ENCODE measurements at places on chromosomes 2 and 18.

DNA sequence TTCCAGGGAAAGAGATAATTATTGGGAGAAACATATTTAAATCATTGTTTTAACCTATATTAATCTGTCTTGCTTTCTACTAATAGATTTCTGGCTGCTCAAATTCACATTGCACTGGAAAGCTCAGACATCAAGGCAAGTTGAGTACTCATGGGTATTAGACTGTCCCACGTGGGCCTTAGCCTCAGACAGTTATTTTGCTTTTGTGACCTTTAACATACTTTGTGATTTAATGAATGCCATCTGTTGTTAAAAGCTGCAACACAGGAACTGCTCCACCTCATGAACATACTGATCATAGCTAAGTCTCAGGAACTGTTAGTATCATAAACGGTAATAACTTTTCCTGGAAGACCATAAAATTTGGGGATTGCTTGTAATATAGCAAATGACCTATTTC is 2.7 kb upstream of the LCT start:
- DNase-seq: no peak

- no peak for DNase-seq
Observed at GRCh38 chr2:138103156-138103555, 138.9 kb downstream of the HNMT start.

- DNase-seq: no peak
Observed at GRCh38 chr2:222480497-222480896, 56.2 kb downstream of the SGPP2 start.

DNA sequence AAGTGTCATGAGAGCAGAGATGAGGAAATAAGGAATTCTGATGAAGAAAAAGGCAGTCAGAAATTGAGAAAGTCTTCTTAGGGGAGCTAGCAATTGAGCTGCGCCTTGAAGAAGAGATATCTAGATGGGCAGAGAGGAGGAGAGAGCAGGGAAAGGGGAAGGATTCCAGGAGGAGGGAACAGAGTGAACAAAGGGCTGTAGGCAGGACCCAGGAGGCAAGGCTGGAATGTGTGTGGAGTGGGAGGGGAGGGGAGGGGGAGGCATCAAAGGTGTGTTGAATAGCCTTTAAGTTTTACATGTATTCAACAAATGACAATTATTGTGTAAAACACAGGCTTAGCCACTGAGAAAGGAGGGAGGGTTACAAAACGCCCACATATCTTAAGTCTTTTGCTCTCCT is 164.5 kb downstream of the TDRD15 start:
- DNase-seq: no peak

- no peak for DNase-seq
Observed at GRCh38 chr2:163849756-163850435, 114.1 kb upstream of the FIGN start.

GRCh38 chr2:178152033-178152432 is 39.8 kb downstream of the RBM45 start:
- no peak for DNase-seq

- DNase-seq: no peak
Observed at GRCh38 chr18:45416168-45416567, 199.1 kb upstream of the SLC14A2 start.

DNA sequence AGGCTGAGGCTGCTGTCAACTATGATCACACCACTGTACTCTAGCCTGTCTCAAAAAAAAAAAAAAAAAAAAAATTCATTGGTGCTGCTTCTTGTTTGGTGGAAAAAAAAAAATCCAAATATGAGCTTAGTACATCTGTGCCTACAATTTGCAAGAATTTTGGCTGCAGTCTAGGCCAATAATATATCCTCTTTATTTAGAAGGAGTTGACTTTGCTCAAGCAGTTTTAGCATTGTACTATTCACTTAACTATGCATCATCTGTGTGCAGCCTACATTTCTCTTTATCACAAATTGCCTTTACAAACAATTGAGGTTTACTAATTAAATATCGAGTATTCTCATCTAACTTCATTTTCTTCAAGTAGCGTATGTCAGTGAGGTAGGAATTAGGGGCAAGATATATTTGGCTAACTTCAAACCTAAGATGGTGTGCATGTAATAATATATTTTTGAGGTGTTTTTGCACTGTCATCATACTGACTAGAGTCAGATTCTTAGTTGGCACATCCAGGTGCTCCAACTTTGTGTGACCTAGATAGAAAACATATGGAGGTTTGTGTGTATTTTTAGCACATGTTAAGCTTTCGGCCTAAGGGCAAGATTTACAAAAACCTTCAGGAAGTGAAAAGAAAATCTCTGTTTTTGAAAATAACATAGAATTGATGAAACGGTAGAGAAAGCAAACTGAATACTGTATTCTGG is 51.8 kb downstream of the PMS1 start:
- no peak for DNase-seq

DNA sequence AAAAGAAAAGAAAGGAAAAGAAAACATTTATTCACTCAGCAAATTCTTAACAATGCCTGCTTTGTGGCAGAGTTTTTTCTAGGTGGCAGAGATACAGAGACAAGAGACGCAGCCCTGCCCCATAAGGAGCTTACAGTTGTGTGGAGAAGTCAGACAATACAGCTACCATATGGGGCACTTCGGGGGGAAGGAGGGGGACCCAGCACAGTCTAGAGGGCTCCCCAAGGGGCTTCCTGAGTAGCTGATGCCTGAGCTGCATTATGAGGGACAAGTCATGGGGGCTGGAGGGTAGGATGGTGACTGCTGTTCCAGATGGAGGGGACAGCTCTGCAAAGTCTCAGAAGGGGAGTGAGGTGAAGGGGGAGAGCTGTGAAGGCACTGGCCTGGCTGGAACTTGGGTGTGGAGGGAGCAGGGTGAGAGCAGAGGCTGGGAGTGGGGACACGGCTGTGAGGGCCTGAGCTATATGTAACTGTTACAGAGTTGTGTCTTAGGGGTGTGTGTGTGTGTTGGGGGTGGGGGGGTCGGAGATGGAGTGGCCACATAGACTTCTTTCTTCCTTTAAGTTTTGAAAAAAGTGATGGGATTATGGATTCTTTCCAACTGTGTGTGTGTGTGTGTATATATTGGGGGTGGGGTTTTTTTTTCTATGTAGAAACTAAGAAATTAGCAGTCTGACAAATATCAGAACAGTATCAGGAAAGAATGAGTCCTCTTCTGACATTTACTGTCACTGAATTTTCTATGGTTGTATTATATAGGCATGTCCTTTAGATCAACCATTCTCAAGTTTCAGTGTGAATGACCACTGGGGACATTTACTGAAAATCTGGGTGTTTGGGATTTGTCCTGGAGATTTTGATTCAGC is 66.0 kb upstream of the HAAO start:
- DNase-seq: no peak

DNA sequence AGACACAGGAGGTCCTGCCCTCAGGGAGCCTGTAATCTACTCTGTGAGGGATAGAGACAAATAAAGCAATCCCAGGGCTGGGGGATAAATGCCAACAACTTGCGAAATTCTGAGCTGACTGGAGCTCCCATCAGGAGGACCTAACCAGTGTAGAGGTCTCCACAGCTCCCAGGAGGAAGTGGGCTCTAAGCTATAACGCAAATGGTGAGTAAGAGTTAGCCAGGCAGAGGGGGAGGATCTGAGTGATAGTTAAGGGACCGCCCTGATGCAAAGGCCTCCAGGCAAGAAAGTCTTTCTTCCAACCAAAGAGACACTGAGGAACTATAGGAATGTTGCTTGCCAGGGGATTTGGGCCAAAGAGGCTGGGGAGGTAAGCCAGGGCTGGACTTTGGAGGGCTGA is 16.0 kb upstream of the ZNF532 start:
- no peak for DNase-seq

DNA sequence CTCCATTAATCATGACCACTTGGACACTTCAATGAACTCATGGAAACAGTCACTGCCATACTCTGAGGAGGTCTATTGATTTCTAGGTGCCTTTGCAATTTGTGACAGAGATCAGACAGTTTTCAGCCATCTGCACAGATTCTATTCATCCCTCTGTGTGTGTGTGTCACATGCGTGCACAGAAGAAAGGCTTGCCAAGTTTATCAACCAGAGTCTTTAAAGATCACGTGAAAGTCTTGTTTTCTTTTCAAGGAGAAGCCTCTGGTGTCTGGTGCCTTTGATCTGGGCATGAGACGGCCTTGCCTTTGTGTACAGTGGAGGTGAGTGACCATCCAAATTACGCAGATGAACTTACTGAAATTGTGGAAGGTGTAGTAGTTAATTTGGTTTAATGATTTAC is 164.2 kb downstream of the VAPA start:
- DNase-seq: no peak

- no peak for DNase-seq
Observed at GRCh38 chr2:205848601-205849000, 166.3 kb downstream of the NRP2 start.

- no peak for DNase-seq
Observed at GRCh38 chr2:61354543-61355197, 116.2 kb downstream of the USP34 start.

- DNase-seq: no peak
Observed at GRCh38 chr2:135638825-135639224, 102.8 kb upstream of the UBXN4 start.

- DNase-seq: no peak
Observed at GRCh38 chr2:45199973-45200372, 190.7 kb upstream of the SIX2 start.

- DNase-seq: no peak
Observed at GRCh38 chr2:108607706-108608301, 73.5 kb downstream of the LIMS1 start.

DNA sequence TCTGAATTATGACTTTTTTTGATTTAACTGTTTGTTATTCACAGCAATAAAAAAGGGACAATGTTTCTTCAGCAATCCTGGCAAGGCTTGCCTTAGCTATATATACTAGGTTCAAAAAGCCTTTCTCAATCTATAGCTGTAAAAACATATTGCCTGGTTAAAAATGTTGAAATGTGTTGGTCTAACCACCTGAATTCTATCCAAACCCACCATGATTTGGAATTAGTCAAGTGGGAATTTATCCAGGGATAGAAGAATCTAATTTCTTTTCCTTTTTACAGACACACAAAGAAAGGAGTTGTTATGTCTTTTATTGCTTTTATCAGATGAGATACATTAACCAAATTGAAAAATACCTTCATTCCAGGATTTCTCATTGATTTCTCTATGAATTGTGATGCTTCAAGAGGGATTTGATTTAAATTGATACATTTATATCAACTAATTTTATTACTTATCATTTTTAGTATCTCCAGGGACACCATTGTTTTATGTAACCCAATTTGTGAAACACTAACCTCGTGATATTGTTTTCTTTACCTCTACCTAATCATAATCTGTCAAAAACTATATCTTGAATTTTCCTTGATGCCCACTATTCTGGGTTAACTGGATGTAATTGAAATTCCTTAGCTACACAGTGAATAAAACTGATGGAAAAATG is 88.1 kb downstream of the LRP1B start:
- no peak for DNase-seq

DNA sequence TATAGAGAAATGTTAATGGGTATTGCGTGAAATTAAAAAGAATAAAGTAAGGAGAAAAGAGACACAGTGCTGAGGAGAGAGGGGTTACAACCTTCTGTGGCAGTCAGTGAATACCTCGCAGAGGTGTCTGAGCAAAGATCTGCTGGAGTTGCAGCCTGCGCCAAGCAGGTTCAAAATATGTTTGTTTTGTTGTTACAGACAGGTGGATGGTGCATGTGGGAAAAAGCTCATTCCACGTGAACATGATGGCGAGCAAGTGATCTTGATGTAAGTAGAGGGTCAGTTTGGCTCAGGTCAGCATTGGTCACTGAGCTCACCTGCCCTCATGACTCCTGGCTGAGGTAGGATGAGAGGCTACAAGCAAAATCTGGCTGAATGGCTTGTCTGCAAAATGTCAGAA is 66.2 kb downstream of the SOX11 start:
- DNase-seq: no peak

DNA sequence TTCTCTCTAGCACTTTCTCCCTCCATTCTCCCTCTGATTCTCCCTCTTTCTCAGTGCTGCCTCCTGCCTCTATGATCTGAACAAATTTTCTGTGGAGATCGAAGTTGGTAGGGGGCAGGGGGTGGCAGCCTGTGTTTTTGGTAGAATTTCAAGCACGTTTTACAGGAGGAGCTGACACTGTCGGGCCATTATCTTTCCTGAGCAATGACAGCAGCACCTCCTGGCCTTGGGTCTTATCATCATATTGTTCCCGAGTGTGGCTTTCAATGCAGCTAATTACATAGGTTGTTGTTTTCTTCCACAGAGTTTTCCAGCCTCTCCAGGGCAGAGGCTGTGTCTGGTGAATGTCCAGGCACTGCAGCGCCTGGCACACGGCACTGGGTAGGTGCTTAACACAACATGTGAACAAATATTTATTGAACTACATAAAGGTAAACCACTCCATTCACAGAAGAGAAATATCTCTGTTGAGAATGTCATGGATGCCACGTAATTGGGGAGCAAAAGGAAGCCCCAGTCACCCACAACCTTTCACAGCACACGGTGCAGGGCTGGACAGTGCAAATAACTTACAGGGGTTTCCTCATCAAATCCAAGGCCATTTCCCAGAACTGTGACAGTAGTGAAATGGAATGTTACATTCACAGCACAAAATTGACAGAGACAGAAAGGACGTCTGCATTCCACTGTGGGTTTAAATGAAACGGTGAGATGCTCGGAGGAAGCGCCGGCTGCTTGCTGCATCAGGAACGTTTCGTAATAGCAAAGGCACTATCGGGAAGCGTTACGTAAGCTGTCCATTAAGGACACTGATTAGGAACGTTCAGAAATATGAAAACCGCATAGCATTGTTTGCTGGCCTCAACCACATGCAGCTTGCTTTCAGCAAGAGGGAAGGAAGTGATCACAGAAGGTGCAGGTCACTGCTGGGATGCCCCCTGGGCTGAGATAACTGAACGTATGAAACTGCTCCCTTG is 6.5 kb upstream of the KCNG2 start:
- DNase-seq: no peak

DNA sequence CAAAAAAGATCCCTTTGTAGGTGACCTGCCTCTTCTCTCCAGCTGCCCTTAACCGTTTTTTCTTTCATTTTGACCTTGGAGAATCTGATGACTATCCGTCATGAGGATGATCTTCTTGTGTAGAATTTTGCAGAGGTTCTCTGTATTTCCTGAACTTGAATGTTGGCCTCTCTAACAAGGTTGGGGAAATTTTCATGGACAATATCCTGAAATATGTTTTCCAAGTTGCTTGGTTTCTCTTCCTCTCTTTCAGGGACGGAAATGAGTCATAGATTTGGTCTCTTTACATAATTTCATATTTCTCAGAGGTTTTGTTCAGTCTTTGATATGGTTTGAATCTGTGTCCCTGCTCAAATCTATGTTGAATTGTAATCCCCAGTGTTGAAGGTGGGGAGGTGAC is 34.0 kb downstream of the ZC3H8 start:
- no peak for DNase-seq

- no peak for DNase-seq
Observed at GRCh38 chr2:231396058-231396821, 730 bp downstream of the B3GNT7 start.

GRCh38 chr2:171858397-171858958 is 35.6 kb downstream of the SLC25A12 start:
- DNase-seq: no peak

- DNase-seq: no peak
Observed at GRCh38 chr2:197059477-197059876, 133.0 kb upstream of the PGAP1 start.

Measured in stimulated activated CD8-positive, alpha-beta memory T cell treated with anti-CD3 and anti-CD28 coated beads, Interleukin-15, amount 100 ng/mL, for 4 hours (primary cell).